ENCODE measurements at places on chromosomes 1 and 21.
A peak's percentile ranks its signal among the peaks of the same experiment; 100 is the strongest.

- no peak for DNase-seq
Measured at GRCh38 chr21:45318556-45319404, 31.1 kb upstream of the POFUT2 start.

GRCh38 chr21:15761507-15762100, 31.8 kb downstream of the USP25 start:
- no peak for DNase-seq

GRCh38 chr1:183983371-183984105, 54.0 kb downstream of the COLGALT2 start:
- no peak for DNase-seq

- DNase-seq = no peak
Measured at GRCh38 chr1:221940631-221941030, 198.7 kb upstream of the DUSP10 start.

DNA sequence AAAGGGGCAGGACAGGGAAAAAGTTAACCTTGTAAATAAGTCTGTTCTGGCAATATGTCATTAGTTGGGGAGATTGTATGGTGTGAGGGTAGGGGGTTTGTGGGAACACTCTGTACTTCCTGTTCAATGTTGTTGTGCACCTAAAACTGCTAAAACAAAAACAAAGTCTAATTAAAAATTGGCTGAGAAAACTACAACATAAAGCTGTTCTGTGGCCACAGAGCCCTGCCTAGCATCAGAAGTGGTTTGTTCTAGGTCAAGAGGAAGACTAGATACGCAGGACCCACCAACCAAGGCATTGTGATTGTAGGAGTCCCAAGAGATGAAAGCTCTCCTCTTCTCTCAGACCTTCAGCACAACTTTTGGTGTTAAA, 81.0 kb upstream of the LRRC8D start:
- no peak for DNase-seq

GRCh38 chr21:36073181-36073580, 3.4 kb downstream of the CBR1 start:
- DNase-seq = no peak

- DNase-seq = no peak
Measured at GRCh38 chr1:30732277-30732996, 9.1 kb upstream of the MATN1 start.

- no peak for DNase-seq
Measured at GRCh38 chr1:60989749-60990713, 92.3 kb upstream of the NFIA start.

DNA sequence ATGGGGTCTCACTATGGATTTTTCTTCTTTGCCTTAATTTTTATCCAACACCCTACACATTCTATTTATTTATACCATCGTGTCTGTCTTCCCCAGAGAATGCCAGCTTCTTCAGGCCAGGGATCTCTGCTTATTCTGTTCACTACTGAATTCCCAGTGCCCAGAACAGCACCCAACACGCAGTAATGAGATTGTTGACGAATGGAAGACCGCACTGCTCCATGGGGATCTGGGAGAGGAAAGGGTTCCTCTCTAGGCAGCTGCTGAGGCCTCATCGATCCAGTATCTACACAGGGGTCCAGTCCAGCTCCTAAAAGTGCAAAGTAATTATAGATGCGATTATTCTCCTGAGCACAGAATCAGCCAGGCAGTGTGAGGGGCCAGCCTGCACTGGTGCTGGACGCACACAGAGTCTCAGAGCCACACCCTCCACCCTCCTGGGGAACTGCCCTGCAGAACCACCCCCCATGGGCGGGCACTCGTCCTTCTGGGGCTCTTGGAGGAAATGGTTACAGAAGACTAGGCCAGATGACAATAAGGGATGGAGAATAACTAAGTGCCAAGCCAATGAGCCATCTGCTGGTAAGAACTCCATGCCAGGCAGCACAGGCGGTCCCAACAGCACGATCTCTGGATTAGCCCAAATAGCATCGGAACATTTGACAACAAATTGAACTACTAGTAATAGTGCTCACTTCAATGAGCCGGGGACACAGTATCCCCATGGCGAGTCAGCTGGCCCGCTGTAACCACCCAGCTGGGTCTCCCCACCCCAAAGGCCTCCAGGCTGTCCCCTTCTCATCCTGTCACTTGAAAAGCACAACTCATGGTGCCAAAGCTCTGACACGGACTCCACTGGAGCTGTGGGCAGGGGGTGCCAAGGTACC, 1.7 kb upstream of the PDE9A start:
- no peak for DNase-seq

GRCh38 chr1:48093696-48094528, 96.7 kb upstream of the TRABD2B start:
- peak; percentile 96 for DNase-seq

GRCh38 chr1:205961991-205962820, 18.9 kb upstream of the SLC26A9 start:
- peak; percentile 91 for DNase-seq

- DNase-seq = no peak
Measured at GRCh38 chr1:216090556-216090955, 332.7 kb downstream of the USH2A start.

GRCh38 chr21:40383951-40384350, 463.0 kb downstream of the DSCAM start:
- no peak for DNase-seq

- DNase-seq = no peak
Measured at GRCh38 chr1:47782414-47783166, 214.6 kb downstream of the TRABD2B start.

- DNase-seq = no peak
Measured at GRCh38 chr1:93851327-93851712, 27.7 kb downstream of the DNTTIP2 start.

DNA sequence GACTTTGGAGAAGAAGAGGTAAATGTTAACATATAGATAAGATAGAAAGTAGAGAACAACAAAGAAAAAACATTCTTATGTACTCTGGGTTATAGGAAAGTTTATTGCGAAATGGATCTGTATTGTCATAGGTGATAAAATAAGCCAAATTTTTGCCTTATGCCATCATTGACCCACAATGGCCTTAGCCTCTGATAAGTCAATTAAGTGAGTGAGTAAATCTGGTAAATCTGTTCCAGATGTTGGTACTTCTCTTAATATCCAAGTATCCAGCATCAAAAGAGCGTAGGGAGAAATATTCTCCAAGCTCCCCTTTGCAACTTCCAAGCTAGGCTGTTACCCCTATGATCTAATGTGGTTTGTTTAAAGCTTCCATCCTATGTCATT, 38.3 kb upstream of the CLCA4 start:
- DNase-seq = no peak

GRCh38 chr1:234139966-234140365, 233.3 kb upstream of the COA6 start:
- DNase-seq = no peak

- peak; percentile 85 for DNase-seq
Measured at GRCh38 chr1:65687428-65688214, 105.1 kb upstream of the PDE4B start.

DNA sequence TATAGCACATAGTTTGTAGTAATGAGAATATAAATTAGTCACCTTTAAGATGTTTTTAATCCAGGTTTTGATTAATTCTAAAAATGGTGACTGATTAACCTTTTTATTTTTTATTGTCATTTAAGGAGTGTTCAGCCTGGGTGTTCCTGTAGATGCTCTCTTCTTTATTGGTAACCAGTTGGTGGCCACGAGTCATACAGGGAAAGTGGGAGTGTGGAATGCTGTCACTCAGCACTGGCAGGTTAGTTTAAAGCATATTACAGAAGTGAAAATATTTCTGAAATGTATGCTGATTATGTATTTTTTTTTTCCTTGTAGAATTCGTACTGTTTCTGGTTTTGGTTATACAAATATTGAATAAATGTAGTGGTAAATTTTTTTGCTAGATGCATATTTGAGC, 28.1 kb downstream of the KCTD3 start:
- DNase-seq = no peak

- no peak for DNase-seq
Measured at GRCh38 chr1:245378311-245378722, 223.5 kb downstream of the KIF26B start.

- no peak for DNase-seq
Measured at GRCh38 chr1:235262539-235262938, 65.4 kb downstream of the ARID4B start.

DNA sequence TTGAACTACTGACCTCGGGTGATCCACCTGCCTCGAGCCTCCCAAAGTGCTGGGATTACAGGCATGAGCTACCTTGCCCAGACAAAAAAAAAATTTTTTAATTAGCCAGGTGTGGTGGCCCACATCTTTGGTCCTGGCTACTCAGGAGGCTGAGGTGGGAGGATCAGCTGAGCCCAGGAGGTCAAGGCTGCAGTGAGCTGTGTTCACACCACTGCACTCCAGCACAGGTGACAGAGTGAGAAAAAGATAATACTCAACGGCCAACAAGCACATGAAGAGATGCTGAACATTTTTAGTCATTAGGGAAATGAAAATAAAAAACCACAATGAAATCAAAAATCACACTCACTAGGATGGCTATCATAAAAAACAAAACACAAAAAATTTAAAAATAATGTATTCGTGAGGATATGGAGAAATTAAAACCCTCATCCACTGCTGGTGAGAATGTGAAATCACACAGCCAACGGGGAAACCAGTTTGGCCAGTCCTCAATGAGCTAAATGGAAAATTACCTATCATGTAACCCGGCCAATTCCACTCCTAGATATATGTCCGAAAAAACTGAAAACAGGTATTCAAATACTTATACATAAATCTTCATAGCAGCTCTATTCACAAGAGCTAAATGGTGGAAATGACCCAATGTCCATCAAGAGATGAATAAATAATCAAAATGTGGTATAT, 41.2 kb downstream of the ENAH start:
- no peak for DNase-seq

DNA sequence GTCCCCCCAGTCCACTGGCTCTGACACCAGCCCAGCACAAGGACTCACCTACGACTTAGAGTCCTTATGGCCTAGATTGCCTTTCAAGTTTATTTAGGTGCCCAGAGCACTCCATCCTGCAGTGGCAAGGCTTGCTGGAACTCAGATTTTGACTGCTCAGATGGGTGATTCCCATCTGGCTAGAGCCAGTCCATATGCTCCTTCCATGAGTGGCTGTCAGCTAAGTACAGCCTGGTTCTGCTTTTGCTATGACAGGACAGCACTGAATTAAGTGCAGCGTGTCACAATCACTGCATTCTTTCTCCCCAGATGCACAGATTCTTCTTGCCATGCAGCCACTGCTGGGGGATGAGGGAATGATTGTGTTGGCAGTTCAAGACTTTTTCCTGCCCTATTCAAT, 43.8 kb downstream of the GPR52 start:
- no peak for DNase-seq

DNA sequence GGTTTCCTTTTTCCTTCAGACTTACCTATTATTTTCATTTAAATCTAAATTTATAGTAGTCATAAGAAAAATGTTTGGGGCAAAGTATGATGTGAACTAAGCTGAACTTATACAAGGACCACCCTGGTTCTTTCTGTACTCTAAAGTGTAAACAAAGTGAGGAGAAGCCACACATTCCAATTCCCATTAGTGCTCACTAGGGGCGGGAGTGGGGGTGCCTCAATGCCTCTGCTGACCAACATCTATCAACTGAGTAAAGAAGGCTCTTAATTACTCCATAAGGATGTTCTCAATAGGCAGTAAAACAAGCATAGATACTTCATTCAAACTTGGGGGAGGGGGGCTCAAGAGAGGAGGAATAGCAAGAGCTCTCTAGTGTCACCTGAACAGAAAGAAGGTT, 151.7 kb downstream of the CDC42BPA start:
- no peak for DNase-seq

DNA sequence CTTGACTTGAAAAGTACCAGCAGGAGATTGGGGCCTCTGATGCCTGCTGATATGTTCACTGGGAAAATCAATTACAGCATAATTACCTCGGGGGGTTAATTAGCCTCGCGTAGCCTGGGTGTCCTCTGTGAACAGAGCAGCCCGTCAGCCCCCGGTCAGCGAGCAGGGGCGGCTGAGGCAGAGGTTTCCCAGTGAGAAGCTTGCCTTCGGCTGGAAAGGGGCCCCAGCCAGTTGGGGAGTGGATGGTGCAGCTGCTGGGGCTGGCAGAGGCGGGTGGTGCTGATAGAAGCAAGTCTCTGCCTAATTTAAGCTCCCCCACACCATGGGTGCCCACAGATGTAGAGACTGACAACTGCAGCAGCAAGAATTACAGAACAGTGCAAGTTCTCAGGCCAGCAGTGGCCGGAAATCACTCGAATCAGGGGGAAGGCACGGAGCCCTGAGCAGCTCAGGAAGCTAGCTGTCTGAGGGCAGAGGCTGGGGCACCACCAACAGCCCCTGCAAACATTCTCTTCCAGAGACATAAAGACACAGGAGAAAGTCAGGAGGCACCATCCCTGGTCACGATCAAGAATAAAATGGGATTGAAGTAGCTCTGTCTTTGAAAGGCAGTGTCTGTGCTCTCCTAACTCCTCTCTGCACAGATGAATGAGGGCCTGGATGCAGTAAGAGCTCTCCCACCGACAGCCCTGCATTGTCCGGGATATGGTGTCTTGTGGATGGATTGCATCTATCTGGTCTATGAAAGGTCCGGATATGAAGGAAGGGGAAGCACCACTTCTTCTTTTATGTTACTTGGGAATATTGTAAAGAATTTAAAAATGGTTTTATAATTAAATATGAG, 166.5 kb upstream of the CD34 start:
- DNase-seq = no peak

- no peak for DNase-seq
Measured at GRCh38 chr1:17979815-17980214, 127.8 kb upstream of the IGSF21 start.

DNA sequence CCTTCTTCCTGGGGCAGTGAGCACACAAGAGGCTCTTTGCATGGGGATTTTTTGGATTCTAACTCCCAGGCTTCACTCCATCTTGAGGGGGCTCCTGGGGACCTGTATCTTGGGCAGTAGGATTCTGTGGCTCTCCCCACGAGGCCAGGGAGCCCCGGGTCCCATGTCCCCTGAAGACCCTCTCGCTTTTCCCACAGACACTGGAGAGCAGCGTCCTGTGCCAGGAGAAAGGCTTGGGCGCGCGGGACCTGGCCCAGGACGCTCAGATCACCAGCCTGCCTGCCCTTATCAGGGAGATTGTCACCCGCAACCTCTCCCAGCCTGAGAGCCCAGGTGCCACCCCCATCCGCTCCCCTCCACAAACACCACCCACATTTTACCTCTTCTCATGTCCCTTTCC, 735 bp downstream of the CROCC start:
- no peak for DNase-seq

DNA sequence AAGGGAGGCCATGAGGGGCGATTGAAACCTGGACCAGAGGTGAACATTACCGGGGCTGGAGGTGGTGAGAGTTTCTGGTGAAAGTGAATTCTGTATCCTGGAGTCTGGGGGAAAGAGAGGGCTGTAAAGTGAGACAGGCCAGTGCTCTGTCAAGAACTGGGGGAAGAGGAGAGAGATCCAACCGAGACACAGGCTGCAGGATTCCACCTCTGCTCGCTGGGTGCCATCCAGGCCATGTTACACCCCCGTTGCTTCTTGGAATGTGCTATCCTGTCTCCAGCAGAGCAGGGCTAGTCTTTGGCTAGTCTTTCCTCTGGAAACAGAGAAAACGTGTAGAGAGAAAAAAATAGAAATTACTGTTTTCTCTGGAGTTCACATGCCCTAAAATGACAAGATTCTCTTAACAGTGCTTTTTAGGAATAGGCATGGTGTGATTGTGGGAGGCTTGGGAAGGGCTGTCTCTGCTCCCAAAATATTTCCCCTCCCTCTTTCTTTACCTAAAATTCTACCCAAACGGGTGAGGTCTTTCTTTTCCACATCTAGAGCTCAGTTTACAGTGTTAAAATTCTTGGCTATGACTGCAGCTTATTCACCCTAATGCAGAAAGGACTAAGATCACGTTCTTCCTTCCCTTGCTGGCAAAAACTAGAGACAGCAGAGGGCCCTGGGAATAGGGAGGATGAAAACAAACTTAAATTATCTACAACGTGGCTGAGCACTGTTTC, 16.5 kb upstream of the OVAAL start:
- DNase-seq = no peak

- peak; percentile 82 for DNase-seq
Measured at GRCh38 chr1:93775224-93775623, 93.6 kb upstream of the BCAR3 start.

Data from NCI-H2029 treated with DMSO at 0.1 percent for 48 hours (cell line).